ENCODE measurements at places on chromosomes 1 and 21.
A peak's percentile ranks its signal among the peaks of the same experiment; 100 is the strongest.

DNA sequence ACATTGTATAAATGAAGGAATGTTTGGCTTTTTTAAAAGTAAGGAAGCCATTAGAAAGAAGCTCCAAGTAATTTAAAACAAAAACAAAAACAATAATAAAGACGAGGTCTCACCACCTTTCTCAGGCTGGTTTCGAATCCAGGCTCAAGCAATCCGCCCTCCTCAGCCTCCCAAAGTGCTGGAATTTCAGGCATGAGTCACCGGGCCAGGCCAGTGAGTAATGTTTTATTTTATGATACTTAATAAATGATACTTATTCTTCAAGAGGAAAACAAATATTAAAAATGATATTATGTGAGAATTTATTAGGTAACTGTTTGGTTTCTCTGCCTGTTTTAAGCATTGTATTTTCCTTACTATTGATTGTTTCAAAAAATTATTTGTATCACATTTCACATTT is 201.4 kb upstream of the BRINP3 start:
- no peak for DNase-seq

DNA sequence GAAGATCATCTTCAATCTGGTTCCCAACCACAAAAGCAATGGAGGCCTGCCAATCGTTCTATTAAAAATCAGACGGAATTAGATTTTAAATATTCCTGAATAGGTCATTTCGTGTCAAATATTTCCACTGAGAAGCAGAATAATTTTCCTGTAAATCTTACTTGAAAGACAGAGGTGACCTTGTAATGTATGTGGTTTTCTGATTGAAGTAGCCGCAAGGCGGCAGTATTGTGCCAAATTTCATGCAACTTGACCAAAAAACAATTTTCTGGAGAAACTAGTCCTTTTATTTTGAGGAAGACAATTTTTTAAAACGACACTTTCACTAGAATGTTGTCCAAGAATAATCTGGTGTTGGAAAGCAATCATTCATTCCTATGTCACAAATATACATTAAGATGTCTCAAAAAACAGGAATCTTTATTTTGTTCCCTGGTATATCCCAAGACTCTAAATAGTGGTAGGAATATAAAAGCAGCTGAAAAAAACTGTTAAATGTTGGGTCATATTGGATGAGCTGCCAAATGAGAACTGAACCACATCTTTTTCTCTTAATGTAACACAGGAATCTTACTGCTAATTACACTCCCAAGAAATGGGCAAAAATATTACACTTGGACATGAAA is 33.6 kb downstream of the SPAG17 start:
- no peak for DNase-seq

DNA sequence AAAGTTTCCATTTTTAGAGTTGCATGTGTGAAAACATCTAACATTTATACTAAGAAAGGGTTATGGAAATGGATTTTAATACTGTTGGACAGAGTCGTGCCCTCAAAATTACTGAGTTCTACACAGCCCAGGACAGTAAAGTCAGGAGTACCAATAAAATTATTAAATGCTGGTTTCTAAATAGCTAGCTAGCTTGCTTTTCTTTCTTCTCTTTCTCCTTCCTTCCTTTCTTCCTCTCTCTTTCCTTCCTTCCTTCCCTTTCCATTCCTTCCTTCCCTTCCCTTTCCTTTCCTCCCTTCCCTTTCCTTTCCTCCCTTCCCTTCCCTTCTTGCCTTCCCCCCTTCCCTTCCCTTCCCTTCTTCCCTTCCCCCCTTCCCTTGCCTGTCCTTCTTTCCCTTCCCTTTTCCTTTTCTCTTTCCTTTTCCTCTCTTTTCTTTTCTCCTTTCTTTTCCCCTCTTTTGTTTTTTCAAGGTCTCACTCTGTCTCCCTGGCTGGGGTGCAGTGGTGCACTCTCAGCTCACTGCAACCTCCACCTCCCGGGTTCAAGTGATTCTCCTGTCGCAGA is 33.9 kb downstream of the YTHDF2 start:
- no peak for DNase-seq

- DNase-seq: no peak
These were observed 19.7 kb downstream of the BCAR3 start for GRCh38 chr1:93661829-93662474.

- DNase-seq: no peak
These were observed 354.9 kb downstream of the BARHL2 start for GRCh38 chr1:90362163-90362562.

GRCh38 chr1:112399456-112399855 is 3.4 kb downstream of the CTTNBP2NL start:
- DNase-seq: no peak

- DNase-seq: no peak
These were observed 122.8 kb upstream of the IVNS1ABP start for GRCh38 chr1:185439727-185440415.

GRCh38 chr1:229507502-229507901 is 639 bp downstream of the NUP133 start:
- DNase-seq: no peak

DNA sequence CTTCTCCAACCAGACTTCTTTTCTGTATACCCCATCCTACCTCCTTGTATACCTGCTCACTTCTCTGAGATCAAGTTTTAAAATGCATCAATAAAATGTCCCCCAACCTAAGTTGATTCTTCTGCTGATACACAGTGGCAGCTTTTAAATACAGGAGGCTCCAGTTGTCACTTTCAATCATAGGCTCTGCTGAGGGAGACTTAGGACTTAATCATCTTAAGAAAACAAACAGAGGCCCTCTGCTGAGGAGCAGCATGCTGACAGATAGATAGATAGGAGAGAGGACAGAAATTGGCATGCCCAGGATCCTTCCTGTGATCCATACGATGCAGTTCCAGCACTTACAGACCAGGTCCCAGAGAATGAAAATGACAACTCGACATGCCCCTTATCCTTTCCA is 311.0 kb upstream of the PROX1 start:
- DNase-seq: no peak

- DNase-seq: peak; percentile 71
These were observed 16.6 kb upstream of the LEMD1 start for GRCh38 chr1:205438213-205439158.

- peak; percentile 42 for DNase-seq
These were observed 1.5 kb upstream of the PROX1 start for GRCh38 chr1:213986020-213986924.

DNA sequence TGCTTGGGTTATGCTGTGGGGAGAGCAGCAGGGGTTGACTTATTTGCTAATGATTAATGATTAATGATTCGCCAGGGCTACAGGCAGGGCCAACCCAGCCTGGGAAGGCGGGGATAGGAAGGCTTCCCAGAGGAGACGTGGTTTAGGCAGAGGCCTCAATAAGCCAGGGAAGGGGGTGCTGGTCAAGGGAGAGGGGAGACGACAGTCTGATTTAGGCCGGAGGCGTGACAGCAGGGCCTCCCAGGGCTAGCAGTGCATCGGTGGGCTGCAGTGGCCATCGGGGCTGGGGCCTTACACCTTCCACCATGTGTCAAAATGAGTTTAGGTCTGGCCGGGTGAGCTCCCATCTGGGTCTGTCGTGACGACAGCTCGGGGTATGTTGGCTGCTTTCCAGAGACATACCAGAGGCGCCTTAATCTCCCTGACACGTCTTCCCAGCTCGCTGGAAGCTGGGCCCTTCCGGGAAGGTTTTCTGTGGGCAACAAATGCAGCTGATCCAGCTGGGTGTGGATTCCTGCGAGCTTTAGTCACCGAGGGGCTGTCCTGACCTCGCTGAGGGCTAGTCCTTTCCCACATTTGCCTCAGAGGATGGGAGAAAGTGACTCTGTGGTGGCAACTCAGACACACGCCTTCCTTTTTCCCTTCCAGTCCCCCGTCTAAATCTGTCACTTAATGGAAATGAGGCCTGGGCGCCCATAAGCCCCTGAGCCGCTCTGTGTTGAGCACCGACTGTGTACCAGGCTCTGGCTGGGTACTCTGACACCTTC is 3.7 kb upstream of the SLC1A7 start:
- no peak for DNase-seq

GRCh38 chr1:8835941-8836643 is 18.7 kb upstream of the RERE start:
- no peak for DNase-seq

DNA sequence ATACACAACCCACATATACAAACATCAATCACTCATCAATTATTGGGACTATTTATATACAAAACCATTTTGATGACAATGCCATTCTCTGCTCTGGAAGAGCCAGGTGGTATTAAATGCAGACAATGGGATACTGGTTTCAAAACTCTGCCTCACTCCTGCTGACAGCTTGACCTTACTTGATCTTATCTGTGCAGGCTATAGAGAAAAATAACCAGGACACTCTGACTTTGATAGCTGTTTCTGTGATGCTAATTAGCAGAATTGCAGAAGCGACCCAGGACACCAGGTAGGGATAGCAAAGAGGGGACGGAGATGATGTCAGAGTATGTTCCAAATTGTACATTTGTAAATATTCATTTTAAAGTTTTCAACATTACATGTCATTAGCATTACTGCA is 89.5 kb downstream of the OLFM3 start:
- DNase-seq: no peak

- DNase-seq: no peak
These were observed 1.9 kb upstream of the CAPN2 start for GRCh38 chr1:223710179-223711133.

GRCh38 chr1:22443332-22443731 is 8.3 kb upstream of the ZBTB40 start:
- no peak for DNase-seq

- DNase-seq: no peak
These were observed 263.4 kb downstream of the PLA2G4A start for GRCh38 chr1:187092104-187092503.

- DNase-seq: no peak
These were observed 34.7 kb upstream of the CLSTN1 start for GRCh38 chr1:9858293-9859035.

GRCh38 chr1:175000697-175001187 is 995 bp downstream of the CACYBP start:
- no peak for DNase-seq

All from NCI-H774 (cell line).